Glutamatergic neuron (in vitro differentiated cells): ENCODE measurements at places on chromosomes 12 and 14.

GRCh38 chr12:69278814-69279782, 39.7 kb downstream of the CPSF6 start:
- no peak for DNase-seq

DNA sequence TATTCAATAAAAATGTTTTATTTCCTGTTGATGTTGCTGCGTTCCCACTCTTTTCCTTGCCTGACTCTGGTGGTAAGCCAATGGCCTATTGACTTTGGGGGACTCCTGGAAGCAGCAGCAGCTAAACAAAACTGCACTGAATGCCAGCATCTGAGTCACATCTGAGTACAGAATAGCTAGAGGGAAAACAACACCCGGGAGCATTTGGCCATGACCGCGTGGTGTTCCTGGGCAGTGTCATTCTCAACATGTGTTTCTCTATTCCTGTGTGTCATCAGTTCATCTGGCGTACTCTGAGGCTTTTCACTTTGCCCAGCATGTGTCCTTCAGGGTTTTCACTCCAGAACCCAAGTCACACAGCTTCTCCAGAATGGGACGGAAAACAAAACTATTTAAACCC, 238.8 kb downstream of the PAWR start:
- peak; percentile 22 for DNase-seq

GRCh38 chr14:72597252-72598233, 296.4 kb downstream of the DPF3 start:
- DNase-seq = no peak

DNA sequence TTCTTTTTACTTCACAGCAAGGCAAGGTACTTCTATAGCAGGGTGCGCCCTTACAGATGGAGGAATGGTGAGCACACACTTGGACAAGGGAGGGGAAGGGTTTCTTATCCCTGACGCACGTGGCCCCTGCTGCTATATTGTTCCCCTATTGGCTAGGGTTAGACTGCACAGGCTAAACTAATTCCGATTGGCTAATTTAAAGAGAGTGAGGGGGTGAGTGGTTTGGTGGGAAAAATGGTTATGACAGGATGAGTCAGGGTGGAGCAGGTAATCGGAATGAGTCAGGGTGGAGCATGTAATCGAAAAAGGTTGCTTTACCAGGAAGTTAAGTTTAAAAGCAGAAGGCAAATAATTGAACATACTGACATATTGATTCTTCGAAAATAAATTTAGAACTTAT, 23.7 kb upstream of the RAB21 start:
- DNase-seq = no peak

DNA sequence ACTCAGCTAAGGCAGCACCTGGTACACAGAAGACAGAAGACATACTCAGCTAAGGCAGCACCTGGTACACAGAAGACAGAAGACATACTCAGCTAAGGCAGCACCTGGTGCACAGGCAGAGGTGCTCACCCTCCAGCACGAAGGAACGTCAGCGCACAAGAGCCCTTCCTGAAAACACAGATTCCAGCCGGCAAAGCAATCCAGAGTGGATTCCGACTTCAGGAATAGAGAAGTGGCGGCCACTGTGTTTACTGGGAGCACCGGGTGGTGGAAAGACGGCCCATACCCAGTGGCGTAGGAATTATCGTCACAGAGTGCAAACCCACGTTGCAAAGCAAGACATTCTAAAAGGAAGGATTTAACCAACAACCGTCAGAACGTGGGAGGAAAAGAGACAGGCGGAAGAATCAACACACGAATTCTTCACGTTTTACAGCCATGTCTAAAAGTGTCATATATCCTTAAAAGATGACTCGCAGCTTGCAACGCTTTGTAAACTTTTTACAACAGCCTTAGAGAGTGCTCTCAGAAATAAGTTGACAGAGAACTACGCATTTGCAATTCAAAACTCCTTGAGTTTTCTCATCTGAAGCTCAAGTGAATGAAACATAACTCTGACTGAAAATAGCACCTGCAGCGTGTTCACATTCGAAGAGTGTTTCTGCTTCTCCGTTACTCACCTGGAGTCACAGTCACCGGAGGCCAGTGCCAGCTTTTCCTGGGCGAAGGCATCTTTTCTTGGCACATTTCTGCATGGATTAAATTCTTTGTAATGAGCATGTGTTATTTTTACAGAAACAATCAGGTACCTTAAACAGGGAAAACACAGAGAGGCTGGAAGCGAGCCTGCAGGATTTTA, 55.8 kb upstream of the GALNT9 start:
- DNase-seq = no peak

DNA sequence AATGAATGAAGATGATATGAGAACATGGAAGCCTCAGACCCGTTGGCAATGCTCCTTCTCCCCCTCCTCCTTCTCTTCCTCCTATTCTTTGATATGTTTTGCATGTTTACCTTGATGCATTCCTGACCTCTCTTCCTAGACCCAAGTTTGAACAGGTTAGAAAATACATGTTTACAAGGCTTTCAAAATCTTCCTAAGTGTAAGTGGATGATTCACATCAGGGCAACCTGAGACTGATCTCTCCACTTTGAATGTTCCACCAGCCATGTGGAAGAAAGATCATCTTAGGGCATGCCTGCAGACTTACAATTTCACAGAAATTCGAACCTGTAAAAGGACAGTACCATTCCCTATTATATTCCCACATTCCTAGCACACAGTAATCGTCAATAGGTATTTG, 18.0 kb upstream of the LDHB start:
- no peak for DNase-seq

DNA sequence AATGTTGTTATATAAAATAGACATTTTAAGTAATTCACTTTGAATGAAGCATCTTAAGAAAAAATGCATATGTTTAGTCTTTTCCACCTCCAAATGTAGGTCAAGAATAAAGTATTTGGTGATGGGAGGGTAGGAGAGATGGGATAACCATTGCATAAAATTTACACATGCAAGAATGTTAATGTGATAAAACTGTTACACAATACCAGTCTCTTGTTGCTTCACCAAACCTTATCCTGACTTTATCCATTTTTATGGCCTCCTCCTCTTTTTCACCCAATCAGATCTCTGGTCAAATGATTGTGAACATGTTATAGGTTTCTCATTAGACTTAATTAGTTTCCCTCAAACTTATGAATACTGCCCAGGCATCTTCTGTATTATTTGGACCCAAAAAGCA, 994.5 kb upstream of the FLRT2 start:
- DNase-seq = no peak

DNA sequence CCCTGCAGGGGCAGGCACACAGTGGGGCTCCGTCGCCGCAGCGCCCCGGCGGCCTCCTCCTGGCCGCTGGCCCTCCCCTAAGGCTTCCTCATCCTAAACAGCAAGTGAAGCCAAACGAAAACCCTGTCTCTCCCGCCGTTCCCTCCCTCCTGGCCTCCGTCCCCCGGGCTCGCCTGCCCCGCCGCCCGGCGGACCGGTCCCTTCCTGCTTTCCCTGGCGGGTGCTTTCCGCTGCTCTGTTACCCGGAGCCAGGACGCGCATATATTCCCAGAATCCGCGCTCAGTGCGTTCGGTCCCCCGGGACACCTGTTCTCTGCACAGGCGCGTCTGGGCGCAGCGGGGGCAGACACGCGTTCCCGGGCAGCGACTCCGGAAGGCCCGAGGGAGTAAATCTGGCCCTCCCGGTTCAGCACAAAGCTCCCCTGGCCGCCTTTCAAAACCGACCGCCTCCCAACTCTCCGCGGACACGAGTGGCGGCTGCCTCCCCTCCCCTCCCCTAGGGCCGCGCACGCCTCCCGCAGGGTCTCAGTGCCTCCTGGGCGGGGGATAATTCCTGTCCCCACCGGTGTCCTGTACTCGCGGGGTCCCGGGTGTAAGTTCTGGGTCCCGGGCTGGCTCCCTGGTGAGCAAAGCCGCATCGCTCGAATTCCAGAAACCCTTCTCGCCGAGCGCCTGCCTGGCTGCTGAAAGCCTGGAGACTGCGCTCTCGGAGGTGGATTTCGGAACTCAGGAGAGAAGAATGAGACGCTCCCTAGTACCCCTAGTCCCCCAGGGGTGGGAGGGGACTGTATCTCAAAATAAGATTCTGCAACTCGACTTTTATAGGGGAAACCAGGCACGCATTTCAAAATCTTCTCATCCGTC, 21.4 kb upstream of the CEP170B start:
- DNase-seq = no peak

- no peak for DNase-seq
Observed at GRCh38 chr12:57839996-57840395, 6.5 kb downstream of the CTDSP2 start.

DNA sequence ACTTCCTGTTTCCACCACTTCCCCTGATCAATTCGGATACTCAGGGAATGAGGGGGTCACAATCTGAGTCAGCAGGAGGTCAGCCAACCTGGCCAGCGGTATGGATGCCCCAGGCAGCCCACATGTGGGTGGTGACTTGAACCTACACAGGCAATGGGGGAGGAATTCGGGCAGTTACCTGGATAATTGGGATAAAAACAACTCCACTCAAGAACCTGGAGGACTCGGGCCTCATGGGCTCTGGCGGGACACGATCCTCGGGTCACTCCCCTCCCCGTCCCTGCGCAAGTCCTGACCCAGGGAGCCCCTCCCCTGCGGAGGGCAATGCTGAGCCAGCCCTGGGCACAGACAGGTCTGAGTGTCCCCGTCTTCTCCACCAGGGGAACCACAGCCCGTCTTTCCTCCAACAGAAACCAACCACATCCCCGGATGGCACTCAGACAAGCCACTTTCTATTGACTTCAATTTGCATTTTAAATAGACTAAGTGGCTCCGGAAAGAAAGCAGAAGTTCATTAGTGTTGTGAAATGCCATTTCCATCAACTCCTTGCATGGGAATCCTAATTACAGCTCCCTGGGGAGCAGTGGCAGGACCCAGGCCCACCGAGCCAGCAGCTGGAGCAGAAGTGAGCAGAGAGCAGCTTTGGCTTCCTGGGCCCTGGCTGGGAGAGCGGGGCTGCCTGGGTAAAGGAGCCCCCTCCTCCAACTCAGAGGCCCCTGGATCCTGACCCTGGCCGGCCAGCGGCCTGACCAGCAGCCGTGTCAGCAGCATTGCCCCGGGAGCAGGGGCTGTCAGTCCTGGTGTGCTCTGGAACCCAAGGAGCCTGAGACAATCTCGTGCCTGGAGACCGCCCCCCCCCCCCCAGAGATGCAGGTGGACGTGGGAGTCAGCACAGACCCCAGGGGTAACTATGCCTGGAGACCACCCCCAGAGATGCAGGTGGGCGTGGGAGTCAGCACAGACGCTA, 374.1 kb downstream of the ADGRD1 start:
- no peak for DNase-seq

DNA sequence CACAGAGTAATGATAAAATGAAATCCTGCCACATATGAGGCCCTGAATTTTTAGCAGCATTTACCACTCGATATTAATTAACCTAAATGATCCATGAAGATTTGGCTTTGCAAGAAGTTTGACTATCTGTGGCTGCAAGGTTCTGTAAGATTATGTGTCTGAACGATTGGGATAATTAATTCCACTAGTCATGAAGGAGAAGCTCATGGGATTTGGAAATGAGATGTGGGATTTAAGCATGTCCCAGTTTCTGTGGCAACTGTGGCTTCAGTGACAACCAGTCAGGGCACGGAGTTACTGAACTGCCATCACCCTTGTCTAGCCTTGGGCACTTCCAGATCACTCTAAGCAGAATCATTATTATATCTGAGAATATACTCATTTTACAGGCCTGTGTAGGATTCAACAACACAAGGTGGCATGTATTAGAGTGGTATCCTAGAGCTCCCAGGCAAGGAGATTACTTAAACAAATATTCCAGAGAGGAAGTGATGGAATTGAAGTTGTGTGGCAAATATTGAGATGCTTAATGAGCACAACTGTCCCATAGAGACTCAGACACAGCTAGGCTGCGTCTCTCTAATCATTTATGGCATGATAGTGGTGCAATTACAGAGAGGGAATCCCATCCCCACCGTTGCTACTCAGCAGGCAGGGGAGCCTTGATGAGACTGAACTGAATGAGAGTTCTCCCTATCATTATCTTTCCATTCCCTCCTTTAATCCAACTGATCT, 205.0 kb upstream of the KRR1 start:
- peak; percentile 15 for DNase-seq

DNA sequence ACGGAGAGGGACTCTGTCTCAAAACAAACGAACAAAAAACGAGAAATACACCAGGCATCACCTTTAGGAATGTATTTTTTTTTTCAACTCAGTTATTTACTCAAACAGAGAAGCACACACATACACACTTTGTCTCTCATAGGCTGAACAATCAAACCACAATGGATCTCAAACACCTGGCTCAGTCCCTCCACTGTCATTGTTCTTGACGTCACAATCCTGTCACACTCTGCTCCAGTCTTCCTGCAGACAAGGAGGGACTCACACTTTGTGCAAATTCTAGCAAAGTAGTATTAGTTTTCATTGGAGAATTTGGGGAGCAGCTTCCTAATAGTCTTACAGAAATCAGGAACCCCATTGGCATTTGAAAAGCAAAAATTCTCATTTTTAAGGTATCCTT, 727.8 kb downstream of the BCL11B start:
- no peak for DNase-seq

GRCh38 chr12:78096909-78097597, 266.4 kb downstream of the NAV3 start:
- DNase-seq = no peak

DNA sequence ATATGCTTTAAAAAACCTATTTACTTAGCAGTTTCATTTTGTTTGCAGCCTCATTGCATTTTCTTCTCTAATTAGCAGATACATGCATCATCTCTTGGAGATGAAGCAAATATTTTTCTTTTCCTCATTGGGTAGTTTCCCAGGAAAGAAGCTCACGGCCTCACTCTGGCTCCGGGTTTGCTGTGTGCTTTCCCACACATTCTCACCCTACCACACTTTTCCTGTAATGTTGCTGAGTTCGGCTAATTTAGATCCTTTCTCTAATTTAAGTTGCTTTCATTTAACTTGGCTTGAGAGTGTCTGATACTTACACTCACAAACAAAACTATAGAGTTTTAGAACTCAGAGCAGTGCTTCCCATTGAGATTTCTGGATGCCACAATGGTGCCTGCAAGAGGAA, 928.2 kb downstream of the NRXN3 start:
- DNase-seq = no peak

GRCh38 chr14:94628578-94628977, 16.4 kb downstream of the SERPINA3 start:
- DNase-seq = no peak

- no peak for DNase-seq
Observed at GRCh38 chr12:44526655-44527182, 349.4 kb downstream of the NELL2 start.

DNA sequence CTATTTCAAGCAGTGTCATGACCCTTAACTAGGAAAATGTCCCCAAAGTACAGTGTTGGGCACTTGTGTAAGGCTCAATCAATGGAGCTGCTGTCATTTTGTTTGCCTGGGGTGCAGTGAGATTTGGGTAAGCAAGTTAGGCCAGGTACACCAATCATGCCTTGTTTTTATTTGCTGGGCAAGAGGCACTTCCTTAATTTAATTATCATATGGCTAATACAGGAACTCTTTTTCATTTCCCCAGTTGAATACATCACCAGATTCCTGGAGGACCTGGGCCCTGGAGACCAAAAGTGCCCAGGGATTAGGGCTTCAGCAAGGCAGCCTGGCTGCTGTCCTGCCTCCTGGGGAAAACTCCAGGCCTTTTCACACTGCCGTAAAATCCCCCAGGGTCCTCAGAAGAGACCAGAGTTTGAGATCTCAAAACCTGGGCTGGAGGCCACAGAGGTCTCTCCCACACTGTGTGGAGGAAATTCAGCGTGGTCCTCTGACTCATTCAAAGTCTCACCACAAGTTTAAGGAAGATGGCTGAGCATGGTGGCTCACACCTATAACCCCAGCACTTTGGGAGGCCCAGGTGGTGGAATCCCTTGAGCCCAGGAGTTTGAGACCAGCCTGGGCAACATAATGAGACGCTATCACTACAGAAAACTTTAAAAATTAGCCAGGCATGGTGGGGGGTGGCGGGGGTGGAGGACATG, 28.4 kb upstream of the FOXN3 start:
- no peak for DNase-seq

- DNase-seq = peak; percentile 91
Observed at GRCh38 chr12:55707841-55708694, at the start of gene ITGA7. Gene ITGA7 (minus strand): TSS chr12:55707904. CDS start chr12:55707682, 222 bp downstream.
